ENCODE measurements at places on chromosomes 3 and 15.

GRCh38 chr3:36408146-36408545 is 27.8 kb downstream of the STAC start:
- DNase-seq: no peak

DNA sequence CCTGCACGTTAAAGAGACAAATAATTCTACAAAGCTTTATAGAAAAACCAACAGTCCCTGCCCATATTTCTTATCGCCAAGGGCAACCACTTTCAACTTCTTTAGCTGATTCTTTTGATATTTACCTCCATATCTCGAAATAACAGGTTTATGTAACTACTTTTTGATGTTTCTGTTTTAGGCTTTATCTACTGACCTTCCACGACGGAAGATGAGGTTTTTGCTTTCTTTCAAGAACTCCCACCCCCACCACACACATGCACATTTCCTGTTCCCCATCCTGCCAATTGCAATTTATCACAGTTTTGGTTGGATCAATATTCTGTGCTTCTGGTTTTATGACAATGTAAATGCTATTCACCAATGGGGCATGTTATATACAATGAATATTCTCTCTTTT is 330.4 kb upstream of the ICE2 start:
- DNase-seq: no peak

GRCh38 chr15:77045985-77046384 is 24.9 kb downstream of the TSPAN3 start:
- no peak for DNase-seq

DNA sequence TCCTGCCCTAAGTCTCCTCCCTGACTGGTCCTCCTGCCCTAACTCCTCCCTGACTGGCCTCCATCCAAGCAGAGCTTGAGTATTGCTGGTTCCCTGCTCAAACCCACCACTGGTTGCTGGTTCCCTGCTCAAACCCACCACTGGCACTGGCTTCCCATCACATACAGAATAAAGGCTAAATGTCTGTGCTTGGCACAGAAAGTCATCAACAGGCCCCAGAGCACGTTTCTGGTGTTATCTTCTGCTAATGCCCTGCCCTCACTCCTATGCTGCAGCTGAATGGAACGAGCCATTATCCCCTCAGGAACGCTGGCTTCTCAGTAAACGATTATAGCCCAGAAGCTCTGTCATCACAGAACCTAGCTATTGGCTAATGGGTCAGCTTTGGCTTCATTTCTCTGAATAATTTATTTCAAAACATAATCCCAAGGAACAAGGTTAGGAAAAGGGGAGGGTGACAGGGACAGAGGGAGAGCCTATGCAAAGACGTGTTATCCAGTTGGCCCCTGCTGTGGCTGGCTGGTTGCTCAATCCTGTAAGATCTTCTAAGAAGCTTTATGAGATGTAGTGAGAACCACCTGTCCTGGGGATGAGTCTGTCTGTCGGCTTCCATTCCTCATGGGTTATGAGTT is 6.3 kb upstream of the MUC20 start:
- DNase-seq: peak; percentile 59

DNA sequence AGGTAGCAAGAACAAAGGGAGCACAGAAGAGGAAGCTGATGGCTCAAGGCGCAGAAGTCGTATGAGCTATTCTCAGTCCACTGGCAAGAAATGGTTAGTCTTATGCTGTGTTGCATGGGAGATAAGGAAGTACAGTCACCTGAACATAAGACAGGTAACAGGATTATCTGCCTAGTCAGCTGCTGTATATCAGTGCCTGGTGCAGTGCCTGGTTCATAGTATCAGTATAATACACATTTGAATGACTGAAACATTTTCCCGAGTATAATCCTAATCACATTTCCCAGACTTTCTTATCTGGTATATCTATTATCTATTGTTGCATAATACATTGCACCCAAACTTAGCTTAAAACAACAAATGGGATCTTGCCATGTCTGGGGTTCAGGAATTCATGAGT is 302.5 kb downstream of the GABRG3 start:
- no peak for DNase-seq

DNA sequence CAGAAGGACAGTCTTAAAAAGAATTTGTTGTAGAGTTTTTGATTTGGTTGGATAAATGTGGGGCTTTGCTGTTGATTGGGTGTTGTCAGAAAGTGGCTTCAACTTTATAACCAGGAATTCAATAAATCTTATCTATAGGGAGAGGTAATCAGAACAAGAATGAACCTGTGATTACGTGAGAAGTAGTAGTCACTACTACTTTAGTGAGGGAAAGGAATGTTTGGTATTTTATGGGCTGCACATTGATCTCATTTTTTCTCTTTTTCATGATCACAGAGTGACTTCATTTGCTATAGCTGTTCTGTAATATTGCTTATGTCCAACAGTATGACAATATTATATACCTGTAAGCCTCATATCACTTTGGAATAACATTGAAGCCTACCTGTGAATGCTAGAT is 485.2 kb upstream of the BCHE start:
- no peak for DNase-seq

DNA sequence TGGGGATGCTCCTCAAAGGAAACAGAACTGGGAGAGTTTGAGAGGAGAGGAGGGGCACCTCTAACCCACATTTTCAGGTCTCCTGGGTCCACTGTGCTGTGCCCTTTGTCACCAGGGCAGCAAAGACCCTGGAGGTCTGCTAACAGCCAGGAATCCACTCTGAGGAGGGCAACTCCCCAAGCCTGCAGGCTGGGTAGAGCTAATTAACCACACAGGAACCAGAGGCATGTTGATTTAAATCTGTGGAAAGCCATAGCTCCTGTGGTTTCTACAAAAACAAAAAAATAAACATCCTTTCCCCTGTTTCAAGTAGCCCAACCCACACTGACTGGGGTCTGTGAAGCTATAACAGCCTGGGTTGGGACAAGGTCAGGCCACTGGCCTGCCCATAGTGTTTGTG is 2.2 kb upstream of the BSN start:
- DNase-seq: no peak

GRCh38 chr3:144585953-144586352 is 614.3 kb downstream of the DIPK2A start:
- DNase-seq: no peak

- no peak for DNase-seq
These were observed 132.4 kb upstream of the PLXNA1 start for GRCh38 chr3:126850370-126851085.

DNA sequence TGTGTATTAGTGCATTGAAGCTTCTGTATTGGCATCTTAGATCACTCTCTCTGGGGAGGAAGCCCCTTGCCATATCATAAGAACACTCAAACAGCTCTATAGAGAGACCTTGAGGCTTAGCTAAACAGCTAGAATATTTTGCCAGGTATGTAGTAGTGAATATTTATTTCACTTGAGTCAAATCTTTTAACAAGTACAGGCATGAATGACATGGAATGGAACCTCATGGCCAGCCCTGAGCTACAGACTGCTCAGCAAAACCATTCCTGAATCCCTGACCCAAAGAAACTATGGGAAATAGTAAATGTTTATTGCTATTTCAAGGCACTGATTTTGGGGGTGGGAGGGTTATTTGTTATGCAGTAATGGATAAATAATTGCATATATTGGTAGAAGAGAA is 604.8 kb downstream of the MECOM start:
- DNase-seq: no peak

DNA sequence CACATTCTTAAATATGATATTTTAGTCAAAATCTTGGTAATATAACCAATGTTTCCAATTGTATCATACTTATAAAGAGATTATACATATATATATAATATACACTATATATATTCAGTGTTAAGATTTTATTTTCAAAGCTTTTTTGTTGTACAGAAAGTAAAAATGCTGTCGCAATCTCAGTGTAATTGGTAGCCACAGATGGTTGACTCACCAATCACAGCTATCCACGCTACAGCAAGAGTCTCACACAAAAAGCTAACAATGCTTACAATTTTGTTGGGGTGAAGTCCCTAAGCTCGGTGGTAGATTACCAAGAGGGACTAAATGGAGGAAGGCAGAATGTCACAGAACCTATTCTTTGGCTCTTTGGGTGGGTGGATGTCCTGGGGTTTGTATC is 16.9 kb upstream of the CFAP161 start:
- DNase-seq: peak; percentile 67

DNA sequence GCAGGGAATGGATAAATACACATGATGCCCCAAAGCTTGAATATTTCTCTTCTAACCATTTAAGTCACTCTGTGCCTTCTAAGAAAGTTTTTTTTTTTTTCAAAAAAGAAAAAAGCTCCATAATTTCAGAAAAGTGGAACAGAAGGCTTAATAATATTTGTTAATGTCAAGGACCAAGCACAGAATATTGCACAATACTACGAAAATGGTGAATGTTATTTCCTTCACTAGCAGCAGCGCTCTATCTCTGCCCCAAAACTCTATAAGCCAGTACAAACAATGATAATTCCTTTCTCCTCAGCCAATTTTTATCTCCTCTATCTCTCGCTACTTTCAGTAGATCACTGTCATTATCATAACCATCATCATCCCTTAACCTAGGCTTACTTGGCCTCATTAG is 72.7 kb downstream of the FEZF2 start:
- DNase-seq: no peak

DNA sequence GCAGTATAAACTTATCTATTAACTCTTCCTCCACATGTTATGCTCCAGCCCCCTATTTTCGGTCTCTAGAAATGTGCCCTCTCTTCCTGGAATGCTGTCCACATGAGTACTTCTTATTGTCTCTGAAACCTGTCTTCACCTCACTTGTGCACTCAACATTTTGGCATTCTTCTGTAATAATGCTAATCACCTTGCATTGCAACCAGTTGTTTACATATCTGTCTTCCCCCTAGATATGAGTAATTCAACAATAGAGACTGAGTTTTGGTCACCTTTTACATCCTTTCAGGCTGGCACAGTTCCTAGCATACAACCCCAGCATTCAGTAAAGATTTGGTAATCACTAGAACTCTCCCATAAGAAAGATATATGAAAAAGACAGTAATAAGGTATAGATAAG is 17.2 kb downstream of the CCDC80 start:
- DNase-seq: no peak

DNA sequence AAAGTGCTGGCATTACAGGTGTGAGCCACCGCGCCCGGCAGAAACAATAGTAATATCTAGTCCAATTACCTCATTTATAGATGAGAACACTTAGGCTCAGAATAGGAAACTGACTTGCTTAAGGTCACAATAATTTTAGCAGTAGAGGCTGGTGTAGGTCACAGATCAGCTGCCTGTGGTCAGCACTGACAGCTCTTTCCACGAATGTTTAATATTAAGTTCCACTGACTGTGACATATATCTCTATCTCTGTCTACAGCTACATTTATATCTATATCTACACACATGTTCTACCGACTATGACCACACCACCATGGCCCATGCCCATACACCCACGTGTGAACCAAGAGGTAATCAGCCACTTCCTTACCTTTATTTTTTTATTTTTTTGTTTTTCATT is 40.2 kb upstream of the DLG1 start:
- no peak for DNase-seq

DNA sequence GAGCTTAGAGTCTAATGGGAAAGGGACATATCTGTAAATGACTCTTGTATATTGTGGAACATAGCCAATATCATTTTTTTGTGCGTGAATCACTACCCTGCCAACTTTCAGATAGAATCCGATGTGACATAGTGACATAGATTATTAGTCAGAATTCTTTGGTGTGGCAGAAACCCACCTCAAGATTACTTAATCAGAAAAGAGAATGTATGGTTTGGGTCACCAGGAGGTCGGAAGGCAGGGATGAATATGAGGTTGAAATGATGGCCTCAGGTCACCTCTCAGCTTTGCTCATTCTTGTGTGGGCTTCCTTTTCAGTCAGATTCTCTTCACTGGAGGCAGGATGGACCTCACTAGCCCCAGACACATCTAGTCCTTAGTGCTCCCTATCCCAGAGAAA is 41.4 kb downstream of the SNAPC5 start:
- no peak for DNase-seq

GRCh38 chr3:122727294-122727693 is 46.7 kb downstream of the PARP14 start:
- DNase-seq: no peak

DNA sequence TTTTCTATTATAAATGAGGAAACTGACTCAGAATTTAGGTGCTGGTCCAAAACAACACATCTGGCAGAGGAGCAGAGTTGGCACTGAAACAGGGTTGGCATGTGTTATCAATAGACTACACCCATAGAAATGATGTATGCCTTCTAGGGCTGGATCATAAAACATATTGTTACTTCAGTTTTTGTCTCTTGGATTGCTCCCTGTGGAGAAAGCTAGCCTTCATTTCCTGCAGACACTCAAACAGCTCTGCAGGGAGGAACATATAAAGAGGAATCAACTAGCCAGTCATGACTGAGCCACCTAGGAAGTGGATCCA is 507 bp upstream of the MRPL3 start:
- peak; percentile 2 for DNase-seq

DNA sequence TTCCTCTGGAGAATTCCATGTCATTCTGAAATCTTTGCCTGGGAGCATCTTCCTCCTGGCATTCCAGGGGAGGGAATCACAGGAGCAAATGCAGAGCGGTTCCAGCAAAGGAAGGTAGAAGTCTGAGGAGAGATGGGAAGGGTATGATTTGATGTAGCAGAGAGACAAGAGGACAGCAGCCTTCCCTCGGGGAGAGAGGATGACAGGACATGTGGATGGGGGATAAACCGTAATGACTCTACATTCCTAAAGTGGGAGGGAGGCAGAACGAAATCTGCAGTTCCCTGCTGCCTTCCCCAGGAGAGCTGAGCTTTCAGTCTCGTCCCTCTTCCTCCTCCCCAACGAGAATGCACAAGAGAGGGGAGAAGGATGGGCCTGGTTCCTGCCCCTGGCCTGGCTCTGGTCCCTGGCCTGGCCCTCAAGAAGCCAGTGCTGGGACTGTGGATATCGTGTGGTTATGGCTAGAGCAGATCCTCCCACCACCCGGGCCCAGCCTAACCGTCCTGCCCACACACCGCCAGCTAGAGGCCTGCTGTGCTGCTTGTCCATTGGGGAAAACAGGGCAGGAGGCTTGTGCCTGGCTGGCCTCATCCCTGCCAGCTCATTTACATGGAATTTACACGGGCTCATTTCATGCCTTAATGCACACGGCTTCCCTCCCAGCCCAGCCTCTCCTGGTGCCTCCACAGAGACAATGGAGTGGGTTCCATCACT is 26.6 kb downstream of the SEMA7A start:
- DNase-seq: peak; percentile 94

Data from HCEC 1CT (cell line).